ENCODE measurements at places on chromosomes 7 and 10.

- no peak for DNase-seq
These were observed 147.0 kb upstream of the CELF2 start for GRCh38 chr10:10870523-10871241.

DNA sequence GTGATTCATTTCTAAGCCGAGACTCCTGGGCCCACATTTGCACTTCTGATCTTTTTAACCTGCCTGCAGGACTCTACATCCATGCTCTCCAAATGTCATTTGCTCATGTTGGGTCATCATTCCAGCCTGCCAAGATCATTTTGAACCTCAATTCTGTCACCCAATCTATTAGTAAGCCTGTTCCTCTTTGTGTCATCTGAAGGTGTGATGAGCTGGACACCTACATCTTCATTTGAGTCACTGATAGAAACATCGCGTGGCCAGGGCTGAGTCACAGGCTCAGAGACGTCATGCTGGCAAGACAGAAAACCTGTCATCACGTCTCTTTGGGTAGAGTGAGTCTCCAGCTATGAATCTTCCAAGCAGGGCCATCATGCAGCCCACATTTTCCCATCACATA lies 65.3 kb upstream of the SLF2 start:
- no peak for DNase-seq

DNA sequence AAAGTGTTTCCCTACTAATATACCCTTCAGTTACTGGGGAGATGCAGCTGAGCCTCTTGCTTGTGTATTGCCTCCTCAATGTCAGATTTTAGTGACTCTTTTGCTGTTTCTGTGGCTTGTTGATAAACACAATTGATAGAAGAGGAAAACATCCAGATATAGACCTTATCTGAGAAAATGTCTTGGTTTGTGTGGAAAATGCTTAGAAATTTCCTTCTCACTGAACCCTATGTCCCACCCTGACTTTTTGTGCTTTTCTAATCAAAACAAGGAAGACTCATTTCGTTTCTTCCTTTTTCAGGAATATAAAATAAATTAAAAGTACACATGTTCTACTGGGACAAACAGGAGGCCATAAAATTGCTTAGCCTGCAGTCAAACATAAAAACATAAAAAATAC lies 257.5 kb downstream of the PHF14 start:
- no peak for DNase-seq

DNA sequence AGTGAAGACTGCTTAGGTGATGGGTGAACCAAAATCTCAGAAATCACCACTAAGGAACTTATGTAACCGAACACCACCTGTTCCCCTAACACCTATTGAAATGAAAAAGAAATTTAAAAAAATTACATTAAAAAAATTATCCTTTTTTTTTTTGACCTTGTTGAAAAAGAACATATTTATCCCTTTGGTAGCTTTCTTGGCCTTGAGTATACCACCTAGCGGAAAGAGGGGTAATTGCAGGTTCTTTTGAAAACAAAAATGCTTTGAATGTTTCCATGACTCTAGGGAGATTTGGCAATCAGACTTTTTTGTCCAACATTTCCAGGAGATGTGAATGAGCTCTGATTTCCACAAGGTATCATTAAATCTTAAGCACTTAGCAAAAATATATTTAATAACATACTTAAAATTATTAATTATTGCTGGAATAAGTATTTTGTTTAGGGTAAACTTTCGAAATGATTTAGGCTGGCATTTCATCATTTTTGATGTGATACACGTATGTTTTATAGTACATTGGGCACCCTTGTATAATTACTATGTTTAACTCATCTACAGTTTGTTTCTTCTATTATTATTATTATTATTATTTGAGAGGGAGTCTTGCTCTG lies 47.0 kb upstream of the ELMO1 start:
- DNase-seq = no peak

GRCh38 chr7:37206192-37206591 lies 242.5 kb downstream of the ELMO1 start:
- DNase-seq = no peak

Data from memory B cell (primary cell).